ENCODE measurements at places on chromosomes 3 and 15. TPM values are rescaled to one million over a fixed set of nuclear protein-coding genes. Genes with fewer than 3 reads are reported as not detected.

DNA sequence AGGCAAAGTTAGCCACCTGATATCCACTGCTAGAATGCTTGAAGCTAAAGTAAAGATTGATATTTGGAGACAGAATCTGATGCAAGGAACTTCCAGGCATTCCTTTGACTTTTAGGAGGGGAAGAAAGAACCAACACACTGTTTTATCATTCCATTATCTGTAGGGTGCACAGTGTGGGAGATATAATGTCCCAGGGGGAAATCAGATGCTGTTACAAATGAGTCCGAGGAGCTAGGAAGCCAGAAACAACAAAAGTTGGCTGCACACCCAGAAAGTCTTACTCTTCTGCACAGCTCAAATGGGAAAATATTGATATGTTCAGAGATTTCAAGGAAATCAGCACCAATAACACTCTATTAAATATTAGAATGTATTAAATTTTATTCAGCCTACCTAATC, 113.6 kb upstream of the ROBO1 start:
- DNase-seq, result no peak

- DNase-seq, result no peak
Measured at GRCh38 chr3:194119831-194120590, 15.9 kb upstream of the HES1 start.

The CD200 gene
- total RNA-seq, result 6.0 TPM

The TM4SF4 gene
- total RNA-seq, result 1.7 TPM
